Fibroblast of gingiva (primary cell): ENCODE measurements at places on chromosomes 5 and 9.

GRCh38 chr9:134738869-134739659 is 97.5 kb downstream of the COL5A1 start:
- DNase-seq = peak; percentile 39

- DNase-seq = no peak
Measured at GRCh38 chr9:126335837-126336735, 9.5 kb downstream of the MVB12B start.

DNA sequence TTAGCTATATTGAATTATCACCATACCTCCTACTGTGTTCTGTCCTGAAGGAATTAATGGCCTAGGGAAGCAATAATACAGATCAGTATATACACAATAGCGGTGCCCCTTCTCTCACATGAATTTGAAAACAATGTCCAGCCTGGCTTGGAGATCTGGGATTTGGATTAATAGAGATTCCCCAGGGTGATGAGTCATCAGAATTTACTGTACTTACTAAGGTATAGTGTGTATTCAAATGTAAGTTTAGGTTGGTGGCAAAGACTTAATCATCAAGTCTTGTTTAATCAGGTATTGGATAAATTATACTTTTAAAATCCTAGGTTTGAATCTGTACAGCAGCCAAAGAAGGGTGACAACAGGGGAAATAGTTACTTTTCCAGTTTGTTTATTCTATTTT is 121.5 kb downstream of the FEM1C start:
- DNase-seq = no peak

- peak; percentile 32 for DNase-seq
Measured at GRCh38 chr9:122180633-122181032, 20.9 kb downstream of the MORN5 start.
